Activated CD4-positive, alpha-beta memory T cell treated with anti-CD3 and anti-CD28 coated beads, Interleukin-2, amount 10 ng/mL, durations not matched to agents 7 days and 5 days (primary cell): ENCODE measurements at places on chromosomes 5 and 9. TPM values are rescaled to one million over a fixed set of nuclear protein-coding genes. Genes with fewer than 3 reads are reported as not detected.

The GSN gene
- total RNA-seq = 5.8 TPM

GRCh38 chr5:97847920-97848631 lies 665.0 kb upstream of the RIOK2 start:
- no peaks in the 10 kb centered on the region for H3K27me3 ChIP-seq
- no peak for DNase-seq
- no peaks in the 10 kb centered on the region for H3K4me1 ChIP-seq
- no peak overlapping the region for H3K27ac ChIP-seq
- no peaks in the 10 kb centered on the region for H3K36me3 ChIP-seq

DNA sequence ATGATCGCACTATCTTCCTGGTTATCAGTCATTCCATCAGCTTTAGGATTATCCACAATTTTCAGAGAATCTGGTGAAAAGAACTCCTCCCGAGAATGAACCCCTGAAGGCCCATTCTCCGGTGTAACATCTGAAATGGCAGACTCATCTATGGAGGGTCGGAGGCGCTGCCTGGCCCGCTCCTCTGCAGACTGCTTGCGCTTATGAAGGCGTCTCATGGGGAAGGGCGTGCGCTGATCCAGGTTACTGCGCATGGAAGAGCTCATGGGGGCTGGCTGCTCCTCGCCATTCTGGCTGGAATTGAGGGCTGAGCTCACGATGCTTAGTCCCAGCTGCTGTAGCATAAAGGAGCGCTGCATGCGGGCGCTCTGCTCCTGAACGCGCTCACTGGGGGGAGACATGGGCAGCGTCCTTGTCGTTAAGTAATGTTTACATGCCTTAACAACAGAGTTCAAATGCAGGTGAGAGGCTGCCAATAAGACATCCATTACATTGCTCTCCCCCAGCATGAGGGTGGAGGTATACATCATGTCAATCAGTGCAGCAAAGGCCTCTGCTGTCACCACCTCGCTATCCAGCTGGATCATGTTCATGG lies 19.4 kb downstream of the GRHPR start:
- H3K4me1 ChIP-seq = no peaks in the 10 kb centered on the region
- no peak for DNase-seq
- H3K4me3 ChIP-seq = no peak overlapping the region
- no peak overlapping the region for H3K27ac ChIP-seq

DNA sequence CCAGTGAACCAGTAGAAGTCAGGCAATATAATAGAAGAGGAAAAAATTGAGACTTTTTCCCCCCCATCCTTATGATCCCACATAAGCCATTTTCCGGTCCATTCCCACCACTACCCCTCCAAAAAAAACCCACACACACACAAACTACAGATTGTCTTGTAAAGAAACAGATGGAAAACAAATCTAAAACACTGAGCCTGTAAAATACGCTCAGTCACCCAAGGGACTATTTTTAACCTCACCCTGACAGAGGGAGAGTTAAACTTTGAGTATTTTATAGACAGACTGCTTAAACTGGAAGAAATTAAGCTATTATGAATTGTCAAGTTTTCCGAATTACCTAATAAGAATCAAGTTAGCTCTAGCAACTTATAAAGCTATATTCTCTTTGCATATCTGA lies 471.8 kb upstream of the C9orf72 start:
- no peak overlapping the region for H3K27ac ChIP-seq
- no peaks in the 10 kb centered on the region for H3K27me3 ChIP-seq
- DNase-seq = no peak
- peaks cover 2% of the 10 kb centered on the region for H3K4me1 ChIP-seq

GRCh38 chr9:69919461-69920061 lies 98.9 kb downstream of the CFAP95 start:
- no peak overlapping the region for H3K4me3 ChIP-seq
- H3K27ac ChIP-seq = no peak overlapping the region
- no peaks in the 10 kb centered on the region for H3K4me1 ChIP-seq
- H3K36me3 ChIP-seq = no peaks in the 10 kb centered on the region
- peaks cover 19% of the 10 kb centered on the region for H3K27me3 ChIP-seq

GRCh38 chr9:101437806-101438232 lies 2.2 kb upstream of the ALDOB start:
- no peaks in the 10 kb centered on the region for H3K36me3 ChIP-seq
- H3K4me1 ChIP-seq = no peaks in the 10 kb centered on the region
- no peak overlapping the region for H3K27ac ChIP-seq
- H3K27me3 ChIP-seq = peaks cover 7% of the 10 kb centered on the region
- no peak for DNase-seq

DNA sequence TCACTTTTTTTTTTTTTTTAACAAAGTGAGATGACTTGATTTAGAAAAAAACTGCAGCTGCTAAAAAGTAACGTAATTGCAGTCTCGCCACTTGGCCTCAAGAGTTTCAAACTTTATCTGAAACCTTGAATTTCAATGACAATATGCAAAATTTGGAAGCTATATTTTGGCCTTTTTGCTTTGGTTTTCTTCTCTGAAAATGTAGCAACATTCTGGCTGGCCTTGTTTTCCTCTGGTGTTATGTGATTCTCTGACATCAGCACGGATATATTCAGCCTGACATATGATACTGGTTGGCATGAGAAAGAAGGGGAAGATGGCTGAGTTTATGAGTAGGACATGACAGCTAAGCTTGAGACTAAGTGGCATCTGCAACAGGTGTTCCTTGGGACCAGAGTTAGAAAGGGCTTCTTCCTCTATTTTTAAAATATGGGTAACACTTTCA lies 136.5 kb downstream of the MEF2C start:
- H3K4me1 ChIP-seq = peaks cover 2% of the 10 kb centered on the region
- no peak overlapping the region for H3K27ac ChIP-seq
- H3K36me3 ChIP-seq = no peaks in the 10 kb centered on the region
- peaks cover 6% of the 10 kb centered on the region for H3K27me3 ChIP-seq
- H3K4me3 ChIP-seq = no peak overlapping the region
